ENCODE measurements at places on chromosomes 1 and 21.
A peak's percentile ranks its signal among the peaks of the same experiment; 100 is the strongest.

DNA sequence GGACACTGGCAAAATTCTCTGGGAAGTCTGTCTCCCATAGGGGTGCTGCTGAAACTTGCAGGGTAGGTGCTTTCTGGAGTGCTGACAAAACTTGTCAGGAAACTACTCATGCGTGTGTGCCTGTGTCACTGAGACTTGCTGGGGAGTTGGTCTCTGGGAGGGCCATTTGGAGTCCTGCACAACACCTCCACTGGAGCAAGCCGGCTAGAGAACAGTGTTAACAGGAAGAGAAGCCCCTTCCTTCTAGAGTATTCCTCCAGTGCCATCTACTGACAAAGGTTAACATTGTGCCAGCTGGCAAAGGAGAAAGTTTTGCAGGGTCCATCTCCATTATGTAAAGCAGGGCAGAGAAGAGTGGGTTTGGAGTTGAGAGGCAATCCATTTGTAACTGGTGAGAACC is 30.0 kb downstream of the ZMYM4 start:
- DNase-seq = peak; percentile 80

- no peak for DNase-seq
These were observed 11.9 kb upstream of the ZBTB21 start for GRCh38 chr21:42022091-42022430.

- no peak for DNase-seq
These were observed 16.9 kb upstream of the GLIS1 start for GRCh38 chr1:53755874-53756273.

- DNase-seq = no peak
These were observed 344.2 kb downstream of the OLFM3 start for GRCh38 chr1:101652484-101652883.

- no peak for DNase-seq
These were observed 84.4 kb downstream of the NKAIN1 start for GRCh38 chr1:31155216-31155806.
